ENCODE measurements at places on chromosomes 12 and 14.
A peak's percentile ranks its signal among the peaks of the same experiment; 100 is the strongest.

DNA sequence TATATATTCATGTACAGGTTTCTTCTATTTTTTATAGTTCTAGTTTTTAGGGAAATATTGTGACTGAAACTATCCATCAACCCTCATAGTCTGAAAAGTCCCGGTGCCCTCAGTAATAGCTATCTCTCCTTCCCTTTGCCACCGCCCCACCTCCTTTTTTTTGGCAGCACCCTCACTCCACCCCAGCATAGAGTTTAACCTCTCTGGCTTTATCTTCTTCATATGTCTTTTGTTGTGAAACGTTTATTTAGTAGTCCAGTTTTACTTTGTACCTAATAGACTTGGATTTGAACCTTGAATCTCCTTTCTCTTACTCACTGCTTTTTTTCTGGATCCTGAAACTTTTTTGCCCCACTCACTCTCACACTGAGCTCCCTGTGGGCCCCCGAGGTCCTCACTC, 109.5 kb downstream of the BBS10 start:
- no peak for DNase-seq

DNA sequence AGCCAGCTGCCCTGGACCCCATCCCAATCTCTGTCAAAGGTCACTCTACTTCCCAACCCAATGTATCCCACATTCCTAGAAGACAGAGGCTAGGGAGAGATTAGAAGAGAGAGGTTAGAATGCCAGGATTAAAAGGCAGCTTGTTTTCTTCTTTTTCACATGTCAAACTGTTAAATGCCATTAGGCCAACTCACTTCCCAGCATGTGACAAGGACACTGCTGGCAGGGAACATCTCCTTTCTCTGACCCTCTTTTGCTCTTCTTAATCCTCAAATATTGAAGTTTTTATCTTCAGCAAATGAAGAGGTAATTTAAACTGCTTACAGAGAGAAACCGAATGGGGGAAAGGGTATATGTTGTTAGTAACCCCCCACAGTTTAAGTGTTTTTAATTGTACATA, 89.1 kb downstream of the BBS10 start:
- peak; percentile 32 for DNase-seq

DNA sequence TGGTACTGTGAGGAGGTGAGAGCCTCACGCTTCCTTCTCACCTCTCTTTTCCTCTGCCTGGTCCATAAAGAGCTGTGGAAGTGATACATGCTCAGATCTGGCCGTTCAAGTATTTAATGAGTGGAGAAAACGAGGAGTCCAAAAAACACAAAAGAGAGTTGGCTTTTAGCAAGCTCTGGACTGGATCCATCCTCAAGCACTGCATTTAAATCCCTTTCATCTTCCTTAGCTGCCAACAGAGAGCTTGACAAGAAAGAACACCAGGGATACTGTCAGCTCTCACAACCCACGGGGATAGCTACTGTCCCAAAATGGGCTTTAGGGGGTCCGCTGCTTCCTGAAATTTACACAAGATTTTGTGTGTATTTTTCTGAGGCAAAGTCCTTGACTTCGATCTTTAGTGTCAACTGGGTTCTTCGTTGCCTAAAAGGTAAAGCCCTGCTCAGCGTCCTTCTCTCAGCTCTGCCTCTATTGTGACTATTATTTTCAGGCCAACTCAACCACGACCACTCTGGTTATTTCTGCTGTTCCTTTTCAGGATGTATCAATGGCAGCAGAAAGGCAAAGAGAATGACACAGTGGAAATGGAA, 120.9 kb downstream of the TMTC1 start:
- no peak for DNase-seq

DNA sequence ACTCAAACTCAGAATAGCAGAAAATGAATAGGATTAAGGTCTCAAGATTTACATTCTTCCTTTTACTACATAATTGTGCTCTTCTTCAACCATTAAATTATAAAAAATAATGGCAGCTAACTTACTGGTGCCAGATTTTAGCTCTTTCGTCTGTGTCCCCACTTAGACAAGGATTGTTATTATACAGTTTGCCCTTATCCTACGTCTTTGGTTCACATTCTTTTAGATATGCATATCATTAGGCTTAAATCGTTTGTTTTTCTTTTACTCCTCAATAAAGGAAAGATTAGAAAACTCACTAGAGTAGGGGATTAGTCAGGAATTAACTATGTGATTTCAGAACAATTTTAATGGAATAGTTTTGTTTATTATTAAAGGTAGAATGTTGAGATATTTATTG, 129.6 kb upstream of the GARIN2 start:
- DNase-seq, result no peak

GRCh38 chr14:50859296-50859624, 12.6 kb upstream of the ABHD12B start:
- DNase-seq, result no peak

DNA sequence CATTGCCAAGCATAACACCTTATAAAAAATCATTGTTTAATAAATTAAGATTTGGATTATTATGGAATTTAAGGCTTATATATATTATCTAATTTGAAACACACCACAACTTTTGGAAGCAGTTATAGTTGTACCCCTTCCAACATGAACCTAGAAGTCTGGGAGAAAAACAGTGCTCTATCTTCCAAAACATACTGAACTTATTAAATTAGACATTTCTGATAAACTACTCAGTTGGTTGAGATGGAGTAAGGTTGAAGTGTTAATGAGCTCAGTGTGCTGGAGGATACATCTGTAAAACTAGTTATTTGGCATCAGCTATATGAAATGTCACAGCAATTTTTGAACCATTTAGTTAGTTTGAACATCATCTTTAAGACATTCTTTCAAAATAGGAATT, 227.4 kb downstream of the ALX1 start:
- DNase-seq, result no peak

- DNase-seq, result no peak
Observed at GRCh38 chr14:83483063-83483462, 1949.4 kb upstream of the SEL1L start.
